ENCODE measurements at places on chromosomes 7 and 10.

- DNase-seq = no peak
Measured at GRCh38 chr7:5767066-5767465, 14.4 kb downstream of the RNF216 start.

DNA sequence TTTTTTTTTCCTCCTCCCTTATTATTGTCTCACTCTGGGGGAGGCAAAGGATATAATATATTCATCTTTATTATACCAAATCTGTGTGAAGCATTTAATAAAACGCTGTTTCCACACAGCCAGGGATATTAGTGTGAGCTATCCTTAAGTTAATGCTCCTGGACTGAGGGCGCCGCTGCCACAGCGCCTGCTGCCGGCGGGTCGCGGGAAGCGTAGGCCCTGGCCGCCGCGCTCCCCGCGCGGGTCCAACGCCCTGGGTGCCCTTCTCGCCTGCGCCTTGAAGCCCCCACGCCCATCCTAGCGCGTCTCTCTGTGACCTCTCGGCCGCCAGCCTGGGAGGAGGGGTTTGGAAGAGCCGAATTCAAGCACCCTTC lies 9.5 kb upstream of the LBX1 start:
- no peak for DNase-seq

DNA sequence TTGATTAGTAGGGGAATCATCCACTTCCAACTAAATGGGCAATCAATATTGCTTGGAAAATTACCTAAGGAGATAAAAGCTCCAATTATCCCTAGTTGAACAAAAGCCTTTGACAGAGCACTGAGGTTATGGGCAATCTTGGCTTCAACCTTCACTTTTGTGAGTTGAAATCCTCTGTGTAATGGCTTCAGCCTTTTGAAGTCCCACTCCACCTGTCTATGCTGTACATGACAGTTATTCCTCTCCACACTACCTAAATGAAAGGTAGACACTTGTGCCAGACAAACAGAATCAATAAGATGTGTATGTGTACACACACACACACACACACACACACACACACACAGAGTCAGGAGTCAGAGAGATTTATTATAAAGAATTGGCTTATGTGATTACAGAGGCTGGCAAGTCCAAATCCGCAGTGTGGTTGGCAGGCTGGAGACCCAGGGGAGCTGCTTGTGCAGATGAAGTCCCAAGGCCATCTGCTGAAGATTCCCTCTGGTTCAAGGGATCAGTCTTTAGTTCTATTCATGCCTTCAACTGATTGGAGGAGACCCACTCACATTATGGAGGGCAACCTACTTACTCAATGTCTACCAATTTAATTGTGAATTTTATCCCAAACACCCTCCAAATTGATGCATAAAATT lies 164.8 kb upstream of the CDC14C start:
- no peak for DNase-seq

DNA sequence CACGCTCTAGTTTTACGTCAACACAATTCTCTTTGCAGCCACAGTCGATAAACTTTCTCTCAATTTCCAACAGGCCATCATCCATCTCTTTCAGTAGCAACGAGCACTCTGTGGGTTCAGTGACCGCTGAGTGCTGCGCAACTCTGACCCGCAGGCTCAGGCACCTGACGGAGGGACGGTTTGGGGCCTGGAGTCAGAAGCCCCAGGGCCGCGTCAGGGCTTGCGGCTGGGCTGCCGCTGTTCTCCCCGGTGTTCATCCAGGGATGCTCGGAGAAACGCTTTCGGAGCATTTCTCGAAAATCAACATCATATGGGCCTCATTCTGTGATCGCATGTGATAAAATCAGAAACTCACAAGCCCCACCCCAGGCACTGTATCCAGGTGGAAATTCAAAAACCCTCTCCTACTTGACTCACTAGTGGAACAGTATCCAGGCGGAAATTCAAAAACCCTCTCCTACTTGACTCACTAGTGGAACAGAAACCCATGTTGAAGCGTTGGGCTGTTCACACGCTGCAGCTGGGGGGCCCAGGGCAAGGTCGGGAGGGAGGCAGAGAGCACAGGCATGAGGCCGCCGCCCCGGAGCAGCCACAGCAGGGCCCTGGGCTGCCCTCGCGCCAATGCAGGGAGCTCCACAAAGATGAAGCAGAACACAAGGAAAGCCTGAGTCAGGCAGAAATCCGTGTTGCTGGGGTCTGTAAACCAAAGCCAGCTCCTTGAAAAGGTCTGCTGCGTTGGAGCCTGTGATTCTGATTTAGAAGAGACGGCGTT lies 73.3 kb upstream of the NKX6-2 start:
- DNase-seq = no peak

DNA sequence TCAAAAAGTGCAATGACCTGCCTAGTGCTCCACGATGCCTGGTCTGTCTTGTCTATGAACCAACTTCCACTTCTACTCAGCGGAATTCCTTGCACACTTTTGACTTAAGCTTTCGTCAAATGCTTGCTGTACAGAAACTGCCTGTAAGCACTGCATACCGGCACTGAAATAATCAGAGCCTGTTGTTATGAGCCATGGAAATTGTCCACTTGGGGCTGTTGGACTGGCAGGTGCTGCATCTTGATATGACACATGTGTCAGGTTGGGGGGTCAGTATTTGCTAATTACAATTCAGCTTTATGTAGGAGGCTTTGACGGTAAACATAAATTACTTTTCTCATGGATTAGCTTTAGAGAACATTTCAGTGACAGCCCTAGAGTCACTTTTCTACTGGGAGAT lies 32.0 kb upstream of the KLF6 start:
- no peak for DNase-seq

GRCh38 chr7:137462847-137463246 lies 119.3 kb upstream of the PTN start:
- DNase-seq = no peak

DNA sequence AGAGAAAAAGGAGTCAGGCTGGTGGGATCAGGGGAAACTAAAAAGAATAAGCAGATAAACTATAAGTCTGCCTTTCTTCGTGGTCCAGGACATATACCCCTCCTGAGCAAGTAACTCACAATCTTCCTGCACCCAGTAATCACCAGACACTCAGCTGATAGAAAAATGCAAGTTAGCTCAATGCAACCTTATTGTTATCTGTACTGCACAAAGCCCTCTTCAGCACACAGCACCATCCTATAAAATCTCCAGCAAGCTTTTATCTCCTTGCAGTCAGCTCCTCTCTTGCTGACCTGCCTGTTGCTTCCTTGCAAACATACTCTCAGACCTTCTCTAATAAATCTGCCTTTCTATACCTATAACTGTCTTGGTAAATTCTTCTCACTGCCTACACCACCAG lies 6.7 kb downstream of the SLC37A3 start:
- DNase-seq = no peak

DNA sequence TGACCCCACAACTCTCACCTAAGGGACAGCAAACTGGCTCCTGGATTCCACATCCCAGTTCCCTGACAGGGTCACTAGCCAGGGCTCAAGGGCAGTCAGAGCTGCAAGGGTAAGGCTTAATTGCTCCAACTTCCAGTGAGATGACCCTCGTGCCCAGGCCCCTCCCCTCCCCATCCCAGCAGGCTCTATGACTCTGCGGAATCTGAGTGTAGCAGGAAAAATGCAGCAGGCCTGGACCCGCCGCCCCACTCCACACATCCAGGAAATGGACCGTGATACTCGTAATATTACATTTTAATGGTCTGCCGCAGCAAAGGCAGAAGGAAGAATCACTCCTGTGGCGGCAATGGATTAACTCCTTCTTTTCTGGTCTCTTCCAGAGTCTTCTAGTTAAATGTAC lies 91.7 kb upstream of the CHST15 start:
- DNase-seq = no peak
